ENCODE measurements at places on chromosomes 11 and 22.

GRCh38 chr22:26797910-26798309 is 140.5 kb downstream of the MIAT start:
- no peak for DNase-seq

- DNase-seq, result no peak
These were observed 4.7 kb downstream of the KCNJ1 start for GRCh38 chr11:128862406-128862805.

DNA sequence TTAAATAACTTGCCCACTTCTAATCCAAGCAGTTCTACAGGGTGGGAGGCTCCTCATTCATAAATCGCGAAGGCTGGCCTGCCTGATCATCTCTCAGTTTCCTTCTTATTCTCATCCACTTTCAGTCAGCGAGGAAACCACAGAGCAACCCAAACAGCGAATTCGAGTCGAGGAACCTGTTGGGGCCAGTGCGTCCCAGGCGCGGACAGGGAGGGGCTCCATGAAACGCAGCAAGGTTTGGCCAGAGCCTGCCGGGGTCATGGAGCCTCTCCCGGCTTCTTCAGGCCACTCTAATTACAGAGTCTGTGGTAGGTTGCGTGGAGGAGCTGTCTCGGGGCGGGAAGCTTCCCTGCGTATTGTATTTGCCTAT is 741 bp upstream of the NAV2 start:
- no peak for DNase-seq

- no peak for DNase-seq
These were observed 9.8 kb downstream of the POU2AF3 start for GRCh38 chr11:111308140-111308539.

- DNase-seq, result no peak
These were observed 297.2 kb upstream of the FAT3 start for GRCh38 chr11:91927448-91927847.

DNA sequence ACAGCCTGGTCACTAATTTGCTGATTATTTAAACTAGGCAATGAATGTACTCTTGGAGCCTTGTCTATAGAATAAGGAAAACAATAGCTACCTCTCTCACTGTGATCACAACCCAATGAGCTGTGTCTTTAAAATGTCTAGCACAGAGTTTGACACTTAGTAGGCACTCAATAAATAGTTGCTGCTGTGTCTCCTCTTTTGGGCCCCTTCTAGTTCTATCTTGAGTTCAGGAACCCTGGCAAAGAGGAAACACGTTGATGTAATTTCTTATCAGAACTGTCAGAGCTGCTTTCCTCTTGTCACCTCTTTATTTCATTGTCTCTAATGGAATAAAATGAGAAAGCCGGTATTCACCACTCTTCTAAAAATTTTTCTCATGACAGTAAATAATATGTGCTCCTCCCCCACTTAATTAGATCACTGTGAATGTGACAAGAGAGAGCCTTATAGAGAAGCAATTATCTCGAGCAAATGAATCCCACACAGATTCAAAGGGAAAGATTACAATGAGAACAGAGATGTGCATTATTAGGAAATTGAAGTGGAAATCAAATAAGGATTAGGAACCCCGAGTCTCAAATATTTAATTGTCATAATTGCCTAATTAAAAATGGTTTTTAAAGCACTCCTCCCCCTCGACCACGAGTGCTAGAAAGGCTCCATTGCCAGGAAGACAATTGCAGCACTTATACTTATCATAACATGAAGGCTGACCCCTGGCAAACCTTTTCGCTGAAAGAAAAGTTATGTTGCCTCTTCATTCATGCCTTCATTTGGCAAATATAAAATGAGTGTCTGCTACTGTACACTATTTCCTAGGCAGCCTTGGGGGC is 175.0 kb upstream of the BDNF start:
- no peak for DNase-seq

DNA sequence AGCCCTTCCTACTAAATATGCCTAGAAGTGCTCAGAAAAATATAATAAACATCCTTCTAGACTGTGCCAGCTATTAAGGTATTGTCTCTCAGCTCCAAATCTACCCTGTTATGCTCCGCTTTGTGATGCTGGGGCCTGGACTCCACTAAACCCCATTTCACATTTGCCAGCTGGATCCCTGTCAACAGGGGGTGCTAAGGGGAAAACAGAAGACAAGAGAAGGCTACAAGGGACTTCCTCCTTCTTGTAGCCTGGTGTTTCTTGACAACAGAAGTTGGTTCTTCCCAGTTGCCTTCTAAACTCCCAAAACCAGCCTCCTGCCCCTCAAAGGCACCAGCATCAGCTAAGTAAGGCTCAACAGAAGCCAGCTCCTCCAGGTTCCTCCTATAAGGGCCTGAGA is 5.2 kb downstream of the NUMA1 start:
- no peak for DNase-seq

- no peak for DNase-seq
These were observed 18.1 kb downstream of the GLB1L2 start for GRCh38 chr11:134349802-134350355.

DNA sequence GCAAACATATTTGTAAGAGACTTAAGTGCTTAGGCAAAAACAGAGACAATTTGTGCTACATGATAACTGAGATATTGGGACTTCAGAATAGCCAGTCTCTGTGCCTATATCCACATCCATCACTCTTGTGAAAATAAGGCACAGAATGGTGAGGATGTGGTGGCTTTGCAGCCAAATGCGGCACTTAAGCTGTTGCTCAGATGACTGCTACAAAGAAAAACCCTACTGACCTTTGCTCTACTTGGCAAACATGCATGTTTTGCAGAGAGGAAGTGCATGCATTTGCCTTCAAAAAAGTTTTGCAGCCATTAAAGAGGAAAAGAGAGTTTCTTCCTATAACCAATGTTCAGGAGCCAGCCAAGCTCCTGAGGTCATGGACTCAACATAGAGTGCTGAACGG is 675.0 kb upstream of the KIRREL3 start:
- DNase-seq, result no peak

GRCh38 chr22:45946805-45947600 is 30.0 kb downstream of the WNT7B start:
- no peak for DNase-seq

DNA sequence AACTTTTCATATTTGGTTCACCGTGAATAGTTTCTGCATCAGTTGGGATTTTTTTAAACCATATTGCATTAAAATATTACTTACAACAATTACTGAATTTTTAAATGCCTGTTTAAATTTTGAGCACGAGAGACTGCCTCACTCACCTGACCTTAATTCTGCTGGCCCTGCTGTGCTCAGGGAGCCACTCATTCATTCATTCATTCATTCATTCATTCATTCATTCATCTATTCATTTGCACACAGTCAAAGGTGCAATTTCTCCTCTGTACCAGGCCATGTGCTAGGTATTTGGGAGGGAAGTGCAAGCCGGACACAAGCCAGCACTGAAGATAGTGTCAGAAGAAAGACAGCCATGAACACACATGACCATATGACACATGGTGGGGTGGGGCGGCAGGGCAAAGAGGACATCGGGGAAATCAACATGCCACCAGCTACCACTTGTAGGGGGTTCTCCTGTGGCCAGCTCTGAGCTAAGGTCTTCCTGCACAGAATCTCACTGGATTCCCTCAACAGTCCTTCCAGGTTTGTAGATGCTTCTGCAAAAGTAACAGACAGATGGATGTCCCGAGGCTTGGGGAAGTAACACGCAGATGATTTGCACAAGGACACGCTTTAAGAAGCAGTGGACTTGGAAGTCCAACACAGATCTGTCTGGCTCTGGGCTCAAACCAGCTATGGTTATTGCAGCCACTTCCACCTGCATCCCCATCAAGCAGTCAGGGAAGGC is 568 bp upstream of the CSF2RB start:
- no peak for DNase-seq

DNA sequence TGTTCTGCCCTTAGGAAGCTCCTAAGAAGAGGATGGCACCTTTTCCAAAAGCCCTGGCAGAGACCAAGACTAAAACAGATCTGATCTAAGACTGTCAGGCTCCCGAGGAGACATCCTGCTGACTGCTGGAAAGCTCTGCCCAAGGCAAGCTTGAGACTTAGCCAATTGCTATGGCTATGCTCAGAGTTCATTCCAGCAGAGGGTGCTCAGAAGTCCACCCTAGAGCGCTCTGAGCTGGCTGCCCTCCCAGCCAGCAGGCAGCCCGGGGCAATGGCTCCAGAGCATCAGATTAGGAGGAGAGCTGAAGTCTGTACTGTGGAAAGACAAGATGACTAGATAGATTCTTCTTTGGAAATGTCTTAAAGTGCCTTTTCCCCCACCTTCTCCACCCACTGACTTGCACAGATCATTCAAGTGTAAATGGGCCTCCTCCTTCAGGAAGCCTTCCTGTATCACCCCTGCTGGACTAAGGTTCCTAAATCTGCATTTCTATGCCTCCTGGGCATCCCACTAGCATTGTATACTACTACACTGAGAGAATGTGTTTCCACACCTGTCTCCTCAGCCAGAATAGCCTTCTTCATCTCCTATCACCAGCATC is 23.4 kb downstream of the LRRC55 start:
- DNase-seq, result no peak

- no peak for DNase-seq
These were observed 391.5 kb downstream of the TBC1D22A start for GRCh38 chr22:47153854-47154525.

- no peak for DNase-seq
These were observed 184.3 kb upstream of the CTSC start for GRCh38 chr11:88521799-88522201.

DNA sequence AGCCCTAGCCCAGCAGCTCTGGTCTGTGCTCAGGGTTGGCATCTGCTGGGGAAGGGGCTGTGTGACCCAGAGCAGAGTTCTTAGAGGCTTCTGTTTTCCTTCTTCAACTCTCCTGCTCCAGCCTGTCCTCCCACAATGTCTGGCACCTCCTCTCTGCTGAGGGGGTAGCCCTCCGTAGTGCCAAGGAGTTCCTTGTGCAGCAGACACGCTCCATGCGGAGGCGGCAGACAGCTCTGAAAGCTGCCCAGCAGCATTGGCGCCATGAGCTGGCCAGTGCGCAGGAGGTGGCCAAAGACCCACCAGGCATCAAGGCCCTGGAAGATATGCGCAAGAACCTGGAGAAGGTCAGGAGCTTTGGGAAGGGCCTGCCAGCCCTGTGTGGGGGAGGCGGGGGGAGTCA is 69.3 kb downstream of the CEP164 start:
- no peak for DNase-seq

DNA sequence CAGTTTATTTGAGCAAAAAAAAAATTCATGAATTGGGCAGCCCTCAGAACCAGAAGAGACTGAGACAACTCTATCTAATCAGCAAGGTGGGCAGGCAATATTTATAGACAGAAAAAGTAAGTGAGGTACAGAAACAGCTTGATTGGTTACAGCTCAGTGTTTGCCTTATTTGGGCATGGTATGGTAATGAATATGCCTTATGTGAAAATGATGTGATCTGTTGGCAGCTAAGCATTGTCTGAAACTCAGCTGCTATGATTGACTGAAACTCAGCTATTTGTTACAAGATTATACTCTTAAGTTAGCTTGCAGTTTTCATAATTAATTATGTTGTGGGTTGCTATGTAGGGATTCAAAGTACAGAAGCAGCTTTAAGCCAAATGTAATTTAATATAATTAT is 127.6 kb downstream of the CNTN5 start:
- no peak for DNase-seq

DNA sequence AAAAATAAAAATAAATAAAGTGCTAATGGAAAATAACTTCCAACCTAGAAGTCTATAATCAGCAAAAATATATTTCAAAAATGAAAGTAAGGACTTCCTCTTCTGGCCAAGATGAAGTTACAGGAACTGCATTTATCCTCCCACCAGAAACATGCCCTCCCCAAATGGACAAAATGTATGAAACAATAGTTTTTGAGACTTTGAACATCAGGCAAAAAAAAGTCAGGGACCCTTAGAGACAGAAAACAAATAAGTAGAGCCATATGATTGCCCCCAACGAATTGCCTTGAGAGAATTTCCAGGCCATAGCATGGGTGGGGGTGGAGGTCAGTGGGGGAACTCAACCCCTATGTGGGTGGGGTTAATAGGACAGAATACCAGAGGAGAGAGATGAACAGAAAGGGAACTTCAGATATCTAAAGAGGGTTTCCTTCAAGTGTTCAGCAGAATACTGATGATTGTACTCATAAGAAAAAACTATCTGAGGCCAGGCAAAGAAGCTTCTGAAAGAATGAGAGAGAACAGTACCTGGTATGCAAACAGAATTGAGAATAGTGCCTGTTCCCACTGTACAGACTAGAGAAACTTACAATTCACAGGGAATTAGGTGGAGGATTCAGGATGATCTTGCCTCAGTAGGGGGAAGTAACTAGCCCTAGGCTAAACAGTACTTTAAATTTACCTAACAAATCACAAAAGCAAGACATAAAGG is 26.6 kb upstream of the IL10RA start:
- DNase-seq, result no peak

- no peak for DNase-seq
These were observed 922 bp upstream of the CSNK1E start for GRCh38 chr22:38317995-38318715.

All from stimulated activated CD8-positive, alpha-beta memory T cell treated with anti-CD3 and anti-CD28 coated beads, Interleukin-2, amount 100 ng/mL, for 1 hour (primary cell).